ENCODE measurements at places on chromosomes 4 and X.

DNA sequence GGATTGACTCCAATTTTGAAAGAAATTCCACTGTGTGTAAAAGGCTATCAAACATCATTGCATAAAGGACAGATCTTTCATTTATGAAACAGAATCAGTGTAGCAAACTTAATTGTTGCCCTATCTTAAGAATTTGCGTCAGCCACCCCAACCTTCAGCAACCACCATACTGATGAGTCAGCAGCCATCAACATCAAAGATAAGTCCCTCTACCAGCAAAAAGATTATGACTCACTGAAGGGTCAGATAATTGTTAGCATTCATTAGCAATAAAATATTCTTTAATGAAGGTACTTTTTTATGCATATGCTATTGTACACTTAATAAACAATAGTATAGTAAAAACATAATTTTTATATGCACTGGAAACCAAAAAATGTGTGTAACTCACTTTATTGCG lies 15.8 kb upstream of the GRSF1 start:
- no peak for DNase-seq

GRCh38 chr4:37908488-37909331 lies 17.8 kb downstream of the TBC1D1 start:
- no peak for DNase-seq

DNA sequence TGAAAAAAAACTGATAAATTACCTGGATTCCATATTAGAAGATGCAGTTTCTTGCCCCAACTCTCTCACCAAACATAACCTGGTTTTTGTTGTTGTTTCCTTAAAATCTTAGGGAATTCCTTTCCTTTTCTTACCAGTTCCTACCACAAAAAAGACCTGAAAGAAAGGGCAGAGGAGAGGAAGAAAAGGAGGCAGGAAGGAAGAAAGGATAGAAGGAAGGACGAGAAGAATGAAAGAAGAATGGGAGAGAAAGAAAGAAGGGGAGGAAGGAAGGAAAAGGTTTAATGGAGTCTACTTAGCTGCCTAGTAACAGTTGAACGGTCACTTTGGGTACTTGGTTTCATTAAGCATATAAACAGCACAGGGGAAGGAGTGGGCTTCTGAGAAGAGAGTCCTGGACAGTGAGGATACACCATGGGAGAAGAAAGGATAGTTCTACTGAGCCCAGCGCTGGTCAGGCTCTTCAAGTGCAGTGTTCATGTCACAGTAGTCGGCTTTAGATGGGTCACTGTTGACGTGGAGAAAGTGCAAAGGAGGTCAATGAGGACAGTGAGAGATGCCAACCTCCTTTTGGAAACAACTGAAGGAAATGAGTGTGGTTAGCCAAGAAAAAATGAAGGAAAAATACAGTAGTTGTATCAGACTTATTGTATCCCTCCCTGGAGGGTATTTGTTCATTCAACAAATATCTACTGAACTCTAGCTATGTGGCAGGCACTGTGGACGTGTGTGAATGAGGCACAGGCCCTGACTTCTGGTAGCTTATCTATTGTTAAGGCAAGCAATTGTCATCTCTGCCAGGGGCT lies 1.1 kb upstream of the CHIC2 start:
- no peak for DNase-seq

DNA sequence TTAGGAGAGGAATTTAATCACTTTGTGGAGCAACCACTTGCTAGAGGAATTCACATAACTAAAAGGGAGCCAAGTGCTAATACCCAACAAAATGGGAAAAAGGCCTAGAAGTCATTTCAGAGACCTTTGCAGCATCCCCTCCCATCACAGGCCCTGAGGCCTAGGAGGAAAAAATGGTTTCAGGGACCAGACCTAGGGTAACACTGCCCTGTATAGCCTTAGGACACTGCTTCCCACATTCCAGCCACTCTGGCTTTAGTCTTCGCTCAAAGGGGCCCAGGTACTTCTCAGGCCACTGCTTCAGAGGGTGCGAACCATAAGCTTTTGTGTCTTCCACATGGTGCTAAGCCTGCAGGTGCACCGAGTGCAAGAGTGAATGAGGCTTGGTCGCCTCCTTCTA lies 19.1 kb downstream of the SPANXN2 start:
- DNase-seq: no peak

- no peak for DNase-seq
Observed at GRCh38 chr4:119643306-119644042, 14.9 kb upstream of the PDE5A start.

- no peak for DNase-seq
Observed at GRCh38 chrX:132592880-132593279, 104.0 kb upstream of the MBNL3 start.

DNA sequence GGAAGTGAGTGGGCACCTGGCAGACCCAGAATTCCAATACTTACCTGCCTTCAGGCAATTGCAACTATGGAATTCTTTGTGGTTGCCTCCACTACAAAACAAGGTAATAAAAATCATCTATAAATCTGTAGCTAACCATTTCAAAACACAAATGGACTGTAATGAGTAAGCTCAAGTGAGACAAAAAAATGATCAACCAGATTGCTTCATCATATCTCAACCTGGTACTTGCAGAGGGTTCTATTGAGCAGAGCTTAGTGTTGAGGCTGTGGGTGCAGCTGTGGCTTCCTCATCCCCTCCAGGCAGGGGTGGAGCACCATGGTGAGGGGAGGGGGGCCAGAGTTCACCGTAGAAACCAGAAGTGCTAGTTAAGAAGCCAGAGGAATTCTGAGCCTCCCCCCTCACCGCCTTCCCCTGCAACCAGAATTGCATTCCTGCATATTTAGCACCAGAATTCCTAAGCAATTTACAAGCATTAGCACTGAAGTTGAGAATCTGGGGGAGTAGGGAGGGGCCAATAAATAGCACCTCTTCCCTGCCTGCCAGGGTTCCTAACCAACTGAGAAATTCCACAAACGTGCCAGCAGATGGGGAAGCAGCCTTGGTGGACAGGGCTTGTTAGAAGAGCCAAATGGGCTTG lies 11.5 kb downstream of the CTAG1A start:
- no peak for DNase-seq

DNA sequence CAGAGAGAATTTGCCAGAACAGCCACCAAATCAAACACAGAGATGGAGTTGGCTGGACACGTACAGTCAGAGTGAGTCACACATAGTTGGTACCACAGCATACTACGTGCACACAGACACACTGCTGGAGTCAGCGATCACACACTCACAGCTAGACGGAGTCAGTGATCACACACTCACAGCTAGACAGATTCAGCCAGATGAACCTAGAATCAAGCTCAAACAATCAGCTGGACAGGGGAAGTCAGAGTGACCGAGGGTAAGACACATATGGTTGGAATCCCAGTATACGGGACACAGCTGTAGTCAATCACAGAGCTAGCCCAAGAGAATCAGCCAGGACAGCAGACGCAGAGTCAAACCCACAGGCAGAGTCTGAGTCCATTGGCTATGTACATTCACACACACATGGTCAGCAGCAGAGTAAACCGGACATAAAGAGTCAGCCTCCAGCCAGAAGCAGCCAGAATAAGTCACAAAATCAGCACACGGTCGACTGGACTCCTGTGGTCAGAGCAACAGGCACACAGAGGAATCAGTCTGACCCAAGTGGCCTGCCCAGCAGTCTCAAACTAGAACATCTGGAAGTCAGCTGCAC lies 4.6 kb downstream of the SLC38A5 start:
- DNase-seq: no peak

GRCh38 chr4:5003372-5003857 lies 15.8 kb downstream of the CYTL1 start:
- DNase-seq: no peak

DNA sequence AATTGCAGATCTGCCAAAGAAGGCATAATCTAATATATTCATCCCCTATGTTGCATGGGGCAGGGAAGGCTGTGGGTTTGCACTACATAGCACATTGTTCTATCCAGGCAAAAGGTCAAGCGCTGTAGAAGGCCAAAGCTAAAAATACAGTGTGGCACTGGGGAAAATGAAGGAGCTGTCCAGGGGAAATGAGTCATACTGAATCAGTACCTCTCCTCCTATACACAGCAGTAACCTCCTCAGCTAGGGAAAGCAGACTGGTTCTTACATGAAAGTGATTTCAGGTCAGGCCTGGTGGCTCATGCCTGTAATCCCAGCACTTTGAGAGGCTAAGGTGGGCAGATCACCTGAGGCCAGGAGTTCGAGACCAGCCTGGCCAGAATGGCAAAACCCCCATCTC lies 31.0 kb upstream of the SLC25A4 start:
- no peak for DNase-seq

DNA sequence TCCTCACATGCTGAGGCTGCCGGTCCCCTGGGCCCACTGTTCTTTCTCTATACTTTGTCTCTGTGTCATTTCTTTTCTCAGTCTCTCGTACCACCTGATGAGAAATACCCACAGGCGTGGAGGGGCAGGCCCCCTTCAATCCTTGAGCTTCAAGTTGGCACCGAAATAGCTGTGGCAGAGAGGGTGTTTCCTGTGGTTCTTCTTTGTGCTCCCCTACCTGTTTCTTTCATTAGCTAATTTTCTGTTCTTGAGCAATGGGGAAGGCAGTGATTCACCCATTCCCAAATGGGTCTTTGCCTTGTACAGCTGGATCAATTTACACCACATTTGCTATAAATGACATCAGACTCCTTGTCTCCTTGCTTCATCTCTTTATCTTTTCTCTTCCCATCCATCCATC lies 2.1 kb upstream of the CYSLTR1 start:
- DNase-seq: no peak

DNA sequence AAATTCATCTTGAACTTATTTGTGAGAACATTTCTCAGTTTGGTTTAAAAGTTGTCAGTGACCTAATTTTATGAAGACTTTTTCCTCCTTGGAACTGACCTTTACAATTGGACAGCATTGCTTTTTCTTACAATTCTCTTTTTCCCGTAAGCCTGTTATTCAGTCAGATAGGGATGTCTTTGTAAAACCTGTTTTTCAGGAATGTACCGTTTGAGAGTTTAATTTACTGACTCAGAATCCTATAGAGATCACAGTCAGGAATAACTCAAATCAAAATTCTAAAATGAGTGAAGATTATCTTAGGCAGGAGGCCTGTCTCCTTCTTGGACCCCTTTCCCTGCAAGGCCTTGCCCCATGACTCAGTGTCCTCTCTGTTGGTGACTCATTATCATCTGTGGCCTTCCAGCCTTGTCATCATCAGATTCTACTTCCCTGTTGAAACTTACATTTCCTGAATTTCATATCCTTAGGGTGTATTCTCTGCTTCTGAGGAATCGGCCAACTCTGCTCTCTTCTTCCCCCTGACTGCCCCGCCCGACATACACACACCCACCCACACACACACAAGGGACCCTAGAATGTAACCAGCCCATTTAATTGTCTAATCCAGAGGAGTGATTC lies 99.8 kb downstream of the ARHGAP10 start:
- no peak for DNase-seq

- no peak for DNase-seq
Observed at GRCh38 chr4:7068883-7069282, 1.0 kb upstream of the GRPEL1 start.

DNA sequence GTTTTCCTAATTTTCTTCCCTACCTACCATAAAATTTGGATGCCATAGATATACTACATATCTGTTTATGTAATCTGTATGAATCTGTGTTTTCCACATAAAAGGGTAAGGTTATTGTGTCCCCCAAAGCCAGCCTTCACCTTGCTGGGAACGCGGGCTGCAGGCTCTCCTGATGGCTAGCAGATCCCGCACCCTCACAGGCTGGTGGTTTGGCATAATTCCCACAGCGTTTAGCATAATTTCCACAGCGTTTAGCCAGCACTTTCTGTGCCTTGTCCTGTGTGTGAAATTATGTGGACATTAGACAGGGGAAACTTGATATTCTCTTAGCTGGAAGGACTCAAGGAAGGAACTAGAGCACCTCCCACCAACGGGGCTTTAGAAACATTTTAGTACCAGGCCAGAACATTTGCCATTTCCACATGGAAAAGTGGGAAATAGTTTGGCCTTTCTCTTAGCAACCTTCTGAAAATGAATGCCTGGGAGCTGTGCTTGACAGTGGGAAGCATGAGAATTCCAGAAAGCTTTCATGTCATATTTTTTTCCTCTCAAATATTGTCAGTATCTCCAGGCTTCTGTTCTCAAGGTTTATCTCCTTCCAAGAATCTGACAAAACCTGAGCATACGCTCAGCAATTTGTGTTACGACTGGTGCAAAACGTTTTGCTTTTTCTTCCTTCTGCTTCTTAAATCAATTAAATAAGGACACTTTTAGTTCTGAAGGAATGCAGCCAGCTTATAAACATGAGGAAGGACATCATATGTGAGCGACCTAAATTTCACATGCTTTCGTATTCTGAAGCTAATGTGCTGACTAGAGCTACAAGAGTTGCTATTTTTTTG lies 67.9 kb downstream of the STK32B start:
- no peak for DNase-seq

DNA sequence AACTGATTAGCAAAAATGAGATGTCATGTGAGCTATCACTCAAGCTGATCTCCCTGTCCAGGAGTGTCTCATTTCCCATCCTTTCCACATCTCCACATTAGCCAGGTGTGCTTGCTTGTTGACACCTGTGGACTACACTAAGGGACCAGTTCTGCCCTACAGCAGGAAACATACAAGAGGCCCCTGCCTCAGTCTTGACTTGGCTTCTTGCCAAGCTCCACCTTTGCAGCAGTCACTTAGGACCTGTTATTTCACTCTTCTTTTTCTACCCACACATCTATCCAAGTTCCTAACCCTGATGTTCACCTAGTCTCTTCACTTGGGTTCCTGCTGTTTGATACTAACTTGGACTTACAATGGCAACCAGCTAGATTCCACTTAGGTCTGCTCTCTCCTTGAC lies 13.2 kb downstream of the FRMD7 start:
- DNase-seq: no peak

GRCh38 chr4:189530848-189531247 lies 409.8 kb upstream of the FRG1 start:
- no peak for DNase-seq

GRCh38 chr4:2672082-2672481 lies 84.1 kb downstream of the TNIP2 start:
- no peak for DNase-seq

DNA sequence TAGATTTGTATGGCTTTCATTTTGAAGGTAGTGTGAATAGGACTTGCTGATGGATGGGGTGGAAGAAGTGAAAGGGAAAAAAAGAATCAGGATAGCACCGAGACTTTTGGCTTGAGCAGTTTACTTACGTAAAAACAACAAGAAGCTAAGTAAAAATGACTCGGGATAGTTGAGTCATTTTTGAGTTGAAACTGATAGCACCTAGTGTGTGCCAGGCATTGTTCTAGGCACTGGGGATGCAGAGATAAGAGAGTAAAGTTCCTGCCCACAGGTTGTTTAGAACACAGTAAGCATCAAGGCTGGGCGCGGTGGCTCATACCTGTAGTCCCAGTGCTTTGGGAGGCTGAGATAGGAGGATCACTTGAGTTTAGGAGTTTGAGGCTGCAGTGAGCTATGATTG lies 34.7 kb downstream of the ADD1 start:
- no peak for DNase-seq

- no peak for DNase-seq
Observed at GRCh38 chrX:150465881-150466775, 102.3 kb upstream of the MTM1 start.

- DNase-seq: no peak
Observed at GRCh38 chr4:114012749-114013148, 33.3 kb upstream of the ARSJ start.

- no peak for DNase-seq
Observed at GRCh38 chr4:109701566-109702410, 1.5 kb downstream of the CASP6 start.

Measured in stimulated activated CD8-positive, alpha-beta memory T cell treated with anti-CD3 and anti-CD28 coated beads, Interleukin-2, amount 100 ng/mL, for 1 hour (primary cell).